ENCODE measurements at places on chromosomes 4 and X. TPM values are rescaled to one million over a fixed set of nuclear protein-coding genes. Genes with fewer than 3 reads are reported as not detected.

SLIT2 gene
- total RNA-seq: 17.0 TPM

HERC6 gene
- total RNA-seq: 7.5 TPM

ZNF157 gene
- total RNA-seq: 0.12 TPM

SMARCA5 gene
- total RNA-seq: 38.3 TPM

ZFP42 gene
- not detected for total RNA-seq

SPATA18 gene
- 10.1 TPM for total RNA-seq

YIPF7 gene
- total RNA-seq: 0.12 TPM

SYNPO2 gene
- 1.6 TPM for total RNA-seq

ADAM29 gene
- total RNA-seq: not detected

PPARGC1A gene
- total RNA-seq: 1.5 TPM

IL9R gene
- 0.13 TPM for total RNA-seq

HPGD gene
- total RNA-seq: 0.50 TPM

PDZD4 gene
- 0.53 TPM for total RNA-seq

MAGEA10 gene
- total RNA-seq: not detected

ATP2B3 gene
- total RNA-seq: not detected

MAGEA2B gene
- total RNA-seq: not detected

SCML2 gene
- 1.2 TPM for total RNA-seq

MSANTD1 gene
- 0.56 TPM for total RNA-seq

TRIML2 gene
- total RNA-seq: not detected

Data from aortic smooth muscle cell (primary cell).